ENCODE measurements at places on chromosomes 1 and 21. TPM values are rescaled to one million over a fixed set of nuclear protein-coding genes. Genes with fewer than 3 reads are reported as not detected.

DNA sequence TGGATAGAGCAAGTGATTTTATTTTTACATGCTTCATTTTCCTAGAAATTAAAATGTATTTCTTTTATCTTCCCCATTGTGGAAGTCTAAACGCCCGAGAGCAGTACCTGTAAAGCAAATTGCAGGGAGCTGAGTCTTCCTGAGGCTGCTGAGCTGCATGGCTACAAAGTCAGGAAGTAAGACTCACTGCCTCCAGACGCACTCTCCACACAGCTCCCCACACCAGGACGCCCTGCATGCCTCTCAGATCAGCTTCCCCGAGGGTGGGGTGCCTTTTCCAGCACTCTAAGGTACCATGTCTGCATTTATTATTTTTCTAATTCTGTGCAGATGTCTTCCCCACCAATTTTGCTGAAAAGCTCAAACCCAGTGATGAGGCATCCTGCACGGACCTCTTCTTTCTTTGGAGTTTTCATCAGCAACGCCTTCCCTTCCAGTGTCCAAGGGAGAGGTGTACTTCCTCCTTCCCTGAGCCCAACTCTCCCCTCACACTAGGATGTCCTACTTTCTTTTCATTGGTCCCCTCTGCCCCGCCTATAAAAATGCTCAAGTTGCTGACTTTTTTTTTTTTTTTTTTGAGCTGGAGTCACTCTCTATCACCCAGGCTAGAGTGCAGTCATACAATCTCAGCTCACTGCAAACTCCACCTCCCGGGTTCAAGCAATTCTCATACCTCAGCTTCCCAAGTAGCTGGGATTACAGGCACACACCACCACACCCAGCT lies 114.7 kb downstream of the PCNX2 start:
- no peak for ATAC-seq

DNA sequence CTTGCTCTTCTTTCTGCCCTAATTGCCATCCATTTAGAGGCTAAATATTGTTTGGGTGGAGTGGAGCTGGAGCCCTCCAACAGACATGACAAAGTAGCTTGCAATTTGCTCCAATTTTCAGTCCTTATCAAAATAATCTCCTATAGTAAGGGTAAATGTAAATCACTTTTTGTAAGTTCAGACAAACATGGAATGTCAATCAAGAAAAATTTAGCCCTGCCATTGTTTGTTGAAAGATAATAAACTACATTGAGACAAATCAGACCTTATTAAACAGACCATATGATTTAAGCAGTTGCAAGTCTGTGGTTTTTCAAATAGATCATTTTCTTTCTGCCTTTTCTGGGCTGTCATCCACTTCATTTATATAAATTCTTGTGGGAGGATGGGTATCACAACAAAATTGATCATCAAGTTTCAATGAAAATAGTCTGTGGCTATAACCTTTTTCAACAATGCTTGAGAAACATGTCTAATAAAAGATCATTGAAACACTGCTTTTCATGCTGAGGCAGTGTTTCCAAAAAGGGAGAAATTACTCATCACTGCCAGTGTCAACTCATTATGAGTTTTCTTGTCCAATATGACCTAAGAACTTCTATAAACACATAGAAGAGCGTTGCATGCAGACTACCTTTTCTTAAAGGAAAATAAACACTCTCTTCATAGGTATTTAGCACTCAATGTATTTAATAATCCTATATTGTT lies 1152.0 kb upstream of the B3GALT2 start:
- no peak for ATAC-seq

- ATAC-seq: peak; percentile 66
Observed at GRCh38 chr1:201904579-201904978, 15.9 kb downstream of the SHISA4 start.

GRCh38 chr1:6294080-6294889 lies 33.4 kb upstream of the GPR153 start:
- ATAC-seq: no peak

GRCh38 chr1:247441606-247442005 lies 16.3 kb downstream of the OR2B11 start:
- ATAC-seq: no peak

GRCh38 chr1:41268154-41268770 lies 26.2 kb upstream of the SCMH1 start:
- ATAC-seq: peak; percentile 85

The PIGC gene
- 11.7 TPM for total RNA-seq

GRCh38 chr21:15444118-15444960 lies 285.4 kb upstream of the USP25 start:
- peak; percentile 39 for ATAC-seq

DNA sequence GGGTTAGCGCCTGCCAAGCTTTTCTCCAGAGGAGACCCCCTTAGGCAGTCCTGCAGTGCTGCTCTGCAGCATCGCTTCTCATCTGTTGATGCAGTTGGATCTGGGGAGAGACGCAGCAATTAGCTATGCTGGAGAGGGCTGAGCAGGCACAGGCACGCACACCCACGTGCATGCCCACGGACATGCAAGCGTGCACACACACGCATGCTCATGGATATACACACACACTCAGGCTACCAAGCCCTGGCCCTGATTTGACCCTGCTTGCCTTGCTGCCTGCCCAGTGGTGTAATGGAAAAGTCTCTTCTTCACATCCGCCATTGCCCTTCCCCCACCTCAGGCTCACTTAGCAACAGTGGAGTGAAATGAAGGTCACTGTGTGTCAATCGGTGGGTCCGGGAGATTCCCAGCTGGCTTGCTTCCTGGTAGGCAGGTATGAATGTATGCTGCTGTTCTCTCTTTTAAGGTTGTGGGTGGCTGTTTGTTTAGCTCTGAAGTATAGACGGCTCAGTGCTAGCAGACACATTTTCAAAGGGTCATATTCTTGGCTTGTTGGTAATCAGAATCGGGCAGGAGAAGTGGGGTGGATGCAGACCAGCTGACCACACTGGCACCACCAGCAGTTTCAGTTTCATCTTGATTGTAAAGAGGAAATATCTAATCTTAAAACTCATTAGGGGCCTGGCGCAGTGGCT lies 9.5 kb downstream of the ATP1B1 start:
- ATAC-seq: peak; percentile 93

The PCAT6 gene
- total RNA-seq: 5.8 TPM

DNA sequence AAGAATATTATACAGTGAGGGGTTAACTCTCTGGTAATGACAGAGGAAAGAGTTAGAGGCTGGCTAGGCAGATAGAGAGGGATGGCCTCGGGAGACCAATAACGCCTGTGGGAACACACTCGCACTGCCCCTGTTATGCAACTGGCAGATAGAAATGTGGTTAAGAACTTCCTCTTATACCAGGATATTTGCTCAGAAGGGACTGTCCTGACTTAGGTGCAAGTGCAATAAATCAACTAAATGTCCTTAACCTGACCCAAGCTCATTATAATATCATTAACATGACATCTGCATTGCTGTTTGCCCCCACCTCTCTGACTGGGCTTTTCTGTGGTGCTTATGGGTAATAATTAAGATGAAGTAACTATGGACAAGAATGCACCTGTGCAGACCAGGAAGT lies 1518.0 kb downstream of the NCAM2 start:
- no peak for ATAC-seq
